ENCODE measurements at places on chromosomes 5 and 9.

DNA sequence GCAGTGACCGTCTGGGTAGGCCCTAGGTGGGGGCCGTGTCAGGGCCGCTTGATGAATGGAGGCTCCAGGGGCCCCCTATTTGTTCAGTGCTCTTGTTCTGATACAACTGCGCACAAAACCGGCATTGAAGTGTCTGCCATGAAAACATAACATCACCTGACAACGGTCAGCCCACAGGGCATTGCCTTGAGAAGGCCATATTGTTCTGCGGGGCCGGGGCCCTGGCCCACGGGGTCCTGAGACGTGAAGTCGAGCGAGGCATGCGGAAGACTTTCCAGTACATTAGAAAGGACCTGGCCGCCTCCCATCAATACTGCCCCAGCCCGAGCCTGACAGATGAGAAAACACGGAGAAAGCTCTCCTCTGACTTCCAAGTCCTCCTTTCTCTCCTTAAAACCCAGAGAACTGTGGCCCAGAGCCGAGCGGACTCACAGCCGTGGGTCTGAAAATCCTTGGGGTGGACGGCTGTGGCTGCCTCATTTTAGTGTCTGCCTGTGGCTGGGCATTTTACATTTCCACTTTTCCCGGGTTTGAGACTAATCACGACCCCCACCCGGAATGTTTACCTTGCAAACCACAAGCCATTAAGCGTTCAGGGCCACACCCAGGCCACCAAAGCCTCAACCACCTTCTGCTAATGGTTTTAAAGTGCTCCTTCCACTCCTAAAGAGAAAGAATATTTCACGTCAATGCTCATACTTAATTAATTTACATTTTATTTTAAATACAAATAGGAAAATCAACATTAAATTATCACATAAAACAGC lies 391.0 kb upstream of the IRX2 start:
- DNase-seq = no peak

GRCh38 chr5:132759114-132760048 lies 12.2 kb downstream of the CCNI2 start:
- no peak for DNase-seq

DNA sequence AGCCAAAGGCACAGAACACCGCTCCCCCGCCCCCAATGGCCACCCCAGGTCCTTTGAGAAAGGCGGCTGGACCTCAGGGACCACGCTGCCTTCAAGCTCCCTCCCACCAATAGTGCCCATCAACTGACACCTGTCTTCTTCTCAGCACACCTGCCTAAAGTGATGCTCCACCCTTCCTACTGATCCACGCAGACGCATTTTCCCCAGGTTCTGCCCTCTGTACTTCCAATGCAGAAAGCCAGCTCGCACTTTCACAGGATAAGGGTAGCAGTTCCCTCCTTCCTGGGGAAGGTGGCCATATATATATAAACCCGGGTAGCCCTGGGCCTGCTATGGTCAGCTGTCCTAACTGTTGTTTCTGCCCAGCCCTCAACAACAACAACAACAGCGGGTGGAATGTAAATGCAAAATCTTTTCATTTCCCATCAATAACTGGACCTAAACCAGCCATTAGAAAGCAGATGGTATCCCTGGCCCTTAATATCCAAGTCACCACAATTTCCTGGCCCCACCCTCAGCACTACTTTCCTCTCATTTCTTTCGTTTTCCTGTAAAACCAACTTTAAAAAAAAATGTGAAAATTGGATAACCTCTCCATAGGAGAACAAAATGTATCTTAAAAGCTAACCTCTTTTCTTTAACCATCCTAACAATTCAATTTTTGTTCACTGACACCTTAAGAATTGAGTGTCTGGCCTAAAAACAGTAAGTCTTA lies 1.7 kb downstream of the GOLM1 start:
- no peak for DNase-seq

- DNase-seq = no peak
These were observed at the start of gene ALDH1A1 for GRCh38 chr9:72952914-72953313. Gene ALDH1A1 (minus strand): TSS chr9:72953053. CDS start chr9:72953000, 53 bp downstream.

GRCh38 chr9:37508834-37509206 lies 23.1 kb downstream of the POLR1E start:
- no peak for DNase-seq

- DNase-seq = no peak
These were observed 184.6 kb downstream of the CACNA1B start for GRCh38 chr9:138062196-138062595.

DNA sequence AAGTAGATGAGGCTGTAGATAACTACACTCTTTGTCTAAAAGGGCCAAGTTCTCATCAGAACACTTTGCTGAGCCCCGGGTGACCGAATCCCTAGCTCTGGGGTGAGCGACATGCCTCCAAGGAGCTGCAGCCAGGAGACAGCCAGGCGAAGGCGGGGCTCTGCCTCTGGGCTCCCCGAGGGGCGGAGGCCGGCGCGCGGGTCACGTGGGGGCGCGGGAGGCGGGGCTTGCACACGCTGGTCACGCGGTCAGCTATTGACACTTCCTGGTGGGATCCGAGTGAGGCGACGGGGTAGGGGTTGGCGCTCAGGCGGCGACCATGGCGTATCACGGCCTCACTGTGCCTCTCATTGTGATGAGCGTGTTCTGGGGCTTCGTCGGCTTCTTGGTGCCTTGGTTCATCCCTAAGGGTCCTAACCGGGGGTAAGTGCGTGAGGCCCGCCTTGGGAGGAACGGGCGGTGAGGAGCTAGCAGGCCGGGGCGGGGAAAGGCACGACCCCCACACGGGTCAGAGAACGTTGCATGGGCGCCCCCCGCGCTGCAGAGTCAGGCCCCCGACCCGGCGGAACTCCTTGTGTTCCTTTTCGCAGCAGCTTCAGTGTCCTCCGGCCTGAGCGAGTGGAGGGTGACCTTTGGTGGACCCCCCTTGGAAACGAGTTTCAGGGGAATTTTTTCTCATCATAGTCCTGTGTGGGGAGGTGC lies at the start of gene ATP6V0E1:
ATP6V0E1 (plus strand) TSS at position 230 of the 702 bp plus-strand sequence; CDS start at position 320, 90 bp downstream.
- peak; percentile 79 for DNase-seq

- no peak for DNase-seq
These were observed 139.4 kb downstream of the GNAQ start for GRCh38 chr9:77892171-77892570.

Data from AML-193 (cell line).